ENCODE measurements at places on chromosomes 3 and 15. TPM values are rescaled to one million over a fixed set of nuclear protein-coding genes. Genes with fewer than 3 reads are reported as not detected.

- DNase-seq, result no peak
Measured at GRCh38 chr3:112512320-112512719, 13.0 kb upstream of the BTLA start.

- no peak for DNase-seq
Measured at GRCh38 chr3:132161608-132162007, 126.8 kb upstream of the CPNE4 start.

The KIF23 gene
- 4.8 TPM for total RNA-seq

The PLCH1 gene
- 8.7 TPM for total RNA-seq

DNA sequence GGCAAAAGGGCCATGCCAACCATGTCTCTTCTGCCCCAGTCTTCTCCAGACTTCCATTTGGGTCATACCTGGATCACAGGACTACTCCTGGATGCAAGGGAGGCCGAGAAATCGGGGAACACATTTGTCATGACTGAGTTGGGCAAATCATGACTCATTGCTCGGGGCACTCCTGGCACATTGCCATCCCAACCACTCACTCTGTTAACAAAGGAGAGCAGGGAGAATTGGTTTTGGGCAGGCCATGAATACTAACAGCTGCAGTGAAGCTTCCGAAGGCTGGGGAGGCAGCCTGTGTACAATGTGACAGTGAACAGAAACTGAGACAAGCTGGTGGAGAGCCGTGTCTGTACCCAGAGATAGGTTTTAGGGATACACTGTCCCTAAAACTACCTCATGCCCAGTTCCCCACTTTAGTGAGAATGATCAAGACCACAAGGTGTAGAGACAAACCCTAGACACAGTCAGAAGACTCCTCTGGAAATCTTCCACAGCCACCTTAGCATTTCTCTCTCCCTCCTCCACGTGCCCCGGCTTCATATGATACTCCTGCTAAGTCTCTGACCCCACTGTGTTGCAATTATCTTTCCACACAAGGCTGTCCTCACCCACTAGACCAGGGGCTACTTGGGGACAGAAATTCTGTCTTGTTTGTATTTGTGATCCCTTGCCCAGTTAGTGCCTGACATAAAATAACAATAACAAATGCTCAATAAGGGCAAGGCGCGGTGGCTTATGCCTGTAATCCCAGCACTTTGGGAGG lies 10.5 kb upstream of the BUB1B start:
- DNase-seq, result peak; percentile 15

The SLC9A9 gene
- 13.0 TPM for total RNA-seq

GRCh38 chr15:81889485-81889881 lies 156.3 kb downstream of the MEX3B start:
- no peak for DNase-seq

DNA sequence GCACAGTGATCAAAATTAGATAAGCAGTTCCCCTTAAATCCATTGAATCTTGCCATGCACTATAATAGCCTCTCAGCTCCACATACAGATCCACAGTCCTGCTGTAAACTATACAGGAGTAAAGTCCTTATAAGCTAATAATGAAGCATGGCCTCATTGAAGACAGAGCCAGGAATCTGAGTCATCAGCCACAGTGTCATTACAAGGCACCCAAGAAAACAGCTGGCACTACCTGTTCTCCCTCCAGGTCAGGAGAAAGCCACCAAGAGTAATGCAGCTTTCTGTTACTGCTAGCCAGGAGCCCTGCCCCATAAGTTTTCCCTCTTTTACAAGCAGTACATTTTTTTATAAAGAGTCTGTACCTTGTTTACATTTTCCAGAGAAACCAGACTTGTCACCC lies 27.3 kb downstream of the WDR49 start:
- no peak for DNase-seq

- DNase-seq, result no peak
Measured at GRCh38 chr3:26637698-26638097, 15.1 kb downstream of the LRRC3B start.

The C2CD4A gene
- total RNA-seq, result 0.75 TPM

GRCh38 chr3:107956991-107957900 lies 133.6 kb downstream of the CD47 start:
- DNase-seq, result peak; percentile 59

DNA sequence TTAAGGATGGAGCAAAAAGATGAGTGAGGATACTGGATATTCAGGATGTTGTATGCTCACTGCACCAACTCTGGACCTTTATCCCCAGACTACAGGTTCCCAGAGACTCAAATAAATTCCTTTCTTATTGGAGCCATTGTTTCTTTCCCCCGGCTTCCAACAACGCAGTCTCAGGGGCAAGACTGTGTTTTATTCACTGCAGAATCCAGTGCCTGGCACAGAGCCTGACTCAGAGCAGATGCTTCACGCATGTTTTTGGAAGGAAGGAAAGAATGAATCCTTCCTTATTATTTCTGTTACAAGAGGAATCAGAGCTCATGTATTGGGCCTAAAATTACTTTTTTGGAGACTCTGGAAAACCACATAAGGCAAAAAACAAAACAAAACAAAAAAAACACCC lies 96.0 kb upstream of the VGLL4 start:
- DNase-seq, result no peak

The VIPR1 gene
- total RNA-seq, result 250 TPM

- DNase-seq, result no peak
Measured at GRCh38 chr15:74610302-74610951, 5.2 kb upstream of the CLK3 start.

DNA sequence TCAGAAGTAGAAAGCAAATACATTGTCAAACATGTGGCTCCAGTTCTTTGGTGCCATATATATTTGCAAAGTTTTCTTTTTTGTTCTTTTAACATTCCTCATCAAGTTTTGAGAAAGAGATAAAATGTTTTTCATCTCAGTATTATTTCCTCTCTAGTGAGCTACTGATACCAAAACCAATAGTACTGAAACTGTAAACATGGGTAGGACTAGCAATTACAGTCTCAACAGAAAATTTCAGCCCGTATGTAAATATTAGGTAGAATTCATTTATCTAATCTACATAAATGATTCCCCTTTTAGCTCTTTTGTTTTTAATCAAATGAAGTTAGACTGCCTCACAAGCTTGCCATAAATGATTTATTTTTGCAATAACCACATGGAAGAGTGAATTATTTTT lies 21.4 kb downstream of the SECISBP2L start:
- DNase-seq, result no peak

DNA sequence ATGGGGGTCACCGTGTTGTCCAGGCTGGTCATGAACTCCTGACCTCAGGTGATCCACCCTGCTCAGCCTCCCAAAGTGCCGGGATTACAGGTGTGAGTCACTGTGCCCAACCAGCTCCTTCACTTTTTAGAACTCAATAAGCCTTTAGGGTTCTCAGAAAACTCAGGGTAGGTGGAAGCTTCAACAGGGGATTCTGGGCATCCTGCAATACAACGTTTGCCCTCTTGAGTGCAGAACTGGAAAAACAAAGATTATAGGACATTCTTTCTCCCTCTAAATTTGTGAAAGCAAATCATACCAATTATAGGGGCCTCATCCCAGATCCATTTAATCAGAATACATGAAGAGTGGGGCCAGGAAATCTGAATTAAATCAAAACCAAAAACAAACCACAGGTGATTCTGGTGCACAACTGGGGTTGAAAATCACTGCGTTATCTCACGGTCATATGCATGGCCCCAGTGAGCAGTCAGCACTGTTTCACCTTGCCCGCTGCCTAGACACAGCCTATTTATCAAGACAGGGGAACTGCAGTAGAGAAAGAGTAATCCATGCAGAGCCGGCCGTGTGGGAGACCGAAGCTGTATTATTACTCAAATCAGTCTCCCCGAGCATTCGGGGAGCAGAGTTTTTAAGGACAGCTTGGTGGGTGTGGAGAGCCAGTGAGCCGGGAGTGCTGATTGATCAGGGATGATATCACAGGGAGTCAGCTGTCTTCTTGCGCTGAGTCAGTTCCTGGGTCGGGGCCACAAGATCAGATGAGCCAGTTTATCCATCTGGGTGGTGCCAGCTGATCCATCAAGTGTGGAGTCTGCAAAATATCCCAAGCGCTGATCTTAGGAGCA lies 58.4 kb downstream of the TMEM44 start:
- no peak for DNase-seq

The KNL1 gene
- total RNA-seq, result 7.6 TPM

The REC114 gene
- total RNA-seq, result not detected

DNA sequence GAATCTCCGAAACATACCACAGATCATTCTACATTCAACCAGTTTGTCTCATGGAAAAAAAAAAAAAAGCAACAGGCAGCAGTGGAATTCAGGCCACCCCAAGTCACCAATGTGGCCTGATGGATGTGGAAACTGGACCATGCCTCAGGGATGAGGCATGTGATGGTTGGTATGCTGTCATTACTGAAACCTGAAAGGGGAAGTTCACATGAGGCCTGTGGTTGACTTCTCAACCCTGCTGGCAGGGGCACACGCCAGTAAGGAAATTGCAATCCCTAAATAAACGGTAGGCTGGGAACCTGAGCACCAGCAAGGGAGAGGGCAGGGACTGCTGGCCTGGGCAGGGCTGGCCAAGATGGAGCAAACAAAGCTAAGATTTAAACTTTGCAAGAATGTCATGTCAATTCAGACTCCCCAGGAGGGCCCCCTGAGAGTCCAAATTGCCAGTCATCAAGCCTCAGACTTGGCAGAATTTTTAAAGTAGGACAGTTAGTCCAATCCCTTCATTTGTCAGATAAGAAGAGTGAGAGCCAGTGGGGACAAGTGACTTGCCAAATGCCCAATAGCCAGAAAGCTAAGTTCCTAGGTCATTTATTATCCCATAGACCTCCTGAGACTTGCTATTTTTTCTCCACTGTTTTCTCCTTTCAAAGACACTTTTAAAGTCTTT lies 310.4 kb downstream of the ERC2 start:
- no peak for DNase-seq

GRCh38 chr3:177742273-177742672 lies 545.0 kb upstream of the TBL1XR1 start:
- no peak for DNase-seq

DNA sequence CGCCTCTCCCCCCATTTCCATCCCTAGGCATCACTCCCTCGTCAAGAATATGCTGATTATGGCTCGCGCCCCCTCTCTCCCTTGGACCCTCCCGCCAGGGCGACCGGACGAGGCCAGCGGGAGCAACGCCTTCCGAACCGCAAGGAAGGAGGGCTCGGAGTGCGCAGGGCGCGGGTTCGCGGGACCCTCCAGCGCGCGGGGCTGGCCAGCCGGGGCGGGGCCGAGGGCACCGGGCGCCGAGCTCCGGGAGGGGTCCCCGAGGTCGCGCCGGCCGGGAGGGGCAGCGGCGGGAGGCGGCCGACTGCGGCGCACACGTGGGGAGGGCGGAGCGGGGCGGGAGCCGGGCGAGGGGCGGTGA lies 483 bp downstream of the EHD4 start:
- no peak for DNase-seq

GRCh38 chr3:16180737-16181134 lies 6.3 kb downstream of the GALNT15 start:
- no peak for DNase-seq

The CHST2 gene
- total RNA-seq, result 0.75 TPM

The EBLN2 gene
- total RNA-seq, result 19.4 TPM

GRCh38 chr3:8835385-8835784 lies 66.0 kb upstream of the OXTR start:
- no peak for DNase-seq

DNA sequence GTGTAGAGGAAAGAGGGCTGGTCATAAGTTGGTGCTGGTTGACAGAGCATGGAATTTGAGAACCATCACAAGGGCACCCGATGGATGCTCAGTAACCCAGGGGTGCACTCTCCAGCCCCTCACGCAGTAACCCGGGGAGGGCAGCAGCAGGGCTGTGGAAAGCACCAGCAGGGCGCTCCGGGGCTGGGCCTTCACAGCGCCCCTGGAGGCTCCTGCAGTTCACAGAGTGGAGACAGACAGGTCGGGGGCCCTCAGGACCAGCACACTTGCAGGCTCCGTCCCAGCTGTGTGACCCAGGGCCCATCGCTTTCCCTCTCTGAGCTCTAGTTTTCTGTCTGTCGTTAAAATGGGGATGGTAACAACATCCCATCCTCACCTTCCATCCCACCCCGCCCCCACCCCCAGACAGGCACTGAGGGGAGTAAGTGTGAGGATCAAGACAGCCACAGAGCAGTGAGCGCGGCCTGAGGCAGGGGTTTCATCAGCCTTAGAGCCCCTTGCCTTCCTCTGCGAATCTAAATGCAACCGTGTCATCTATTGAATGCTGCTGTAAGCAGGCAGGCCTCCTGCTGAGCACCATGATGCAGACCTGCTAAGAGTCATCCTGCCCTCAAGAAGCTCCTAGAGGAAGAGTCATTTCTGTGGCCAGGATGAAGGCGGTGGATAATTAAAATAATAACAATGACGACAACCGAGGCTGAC lies 90.2 kb upstream of the LINGO1 start:
- DNase-seq, result no peak

DNA sequence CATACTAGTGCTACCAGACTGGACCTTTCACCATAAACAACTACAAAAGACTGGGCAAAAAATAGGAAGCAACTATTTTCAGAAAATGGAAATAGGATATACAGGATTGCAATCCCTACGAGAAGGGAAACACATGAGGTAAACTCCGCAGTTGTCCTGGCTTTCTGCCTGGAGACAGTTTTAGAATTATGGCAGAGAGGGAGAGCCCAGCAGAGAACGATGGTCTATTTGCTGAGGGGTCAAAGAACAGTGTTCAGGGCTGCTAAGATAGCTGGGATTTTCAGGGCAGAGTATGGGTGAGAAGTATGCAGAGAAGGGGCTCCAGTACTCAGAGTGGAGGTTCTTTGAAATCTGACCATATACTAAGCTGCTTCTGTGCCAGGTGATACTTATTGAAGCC lies 163.4 kb downstream of the CHDH start:
- DNase-seq, result no peak

The SLC22A14 gene
- total RNA-seq, result 0.48 TPM

GRCh38 chr15:43872416-43873020 lies 45.7 kb downstream of the WDR76 start:
- DNase-seq, result peak; percentile 11

The KBTBD8 gene
- 1.5 TPM for total RNA-seq

DNA sequence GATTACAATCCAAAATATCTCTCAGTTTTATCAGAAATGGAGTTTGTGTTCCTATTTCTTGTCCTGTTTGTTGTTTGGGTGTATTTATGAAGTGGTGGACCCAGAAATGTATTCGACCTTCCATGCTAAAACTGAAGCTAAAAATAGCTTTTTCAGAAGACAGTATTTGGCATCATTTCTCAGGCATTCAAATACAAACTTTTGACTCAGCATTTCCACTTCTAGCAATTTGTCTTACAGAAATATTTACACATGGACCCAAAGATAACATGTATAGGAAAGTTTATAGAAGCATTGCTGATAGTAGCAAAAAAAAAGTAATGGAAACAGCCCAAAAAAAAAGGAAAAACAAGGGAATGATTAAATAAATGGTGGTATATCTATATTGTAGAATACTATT lies 156.3 kb downstream of the HCN4 start:
- DNase-seq, result no peak

- DNase-seq, result no peak
Measured at GRCh38 chr3:156551746-156552145, 3.2 kb downstream of the SSR3 start.

- DNase-seq, result peak; percentile 11
Measured at GRCh38 chr3:162842549-162843216, 1346.1 kb downstream of the OTOL1 start.

- no peak for DNase-seq
Measured at GRCh38 chr15:64461721-64462162, 1.4 kb downstream of the ZNF609 start.

- no peak for DNase-seq
Measured at GRCh38 chr3:154122552-154122911, 1.3 kb downstream of the ARHGEF26 start.

The GOLGA8S gene
- not detected for total RNA-seq

GRCh38 chr3:136893848-136894443 lies 31.9 kb downstream of the NCK1 start:
- DNase-seq, result no peak

Data from transverse colon (tissue), 4 donors.